ENCODE measurements at places on chromosomes 5 and 9.

DNA sequence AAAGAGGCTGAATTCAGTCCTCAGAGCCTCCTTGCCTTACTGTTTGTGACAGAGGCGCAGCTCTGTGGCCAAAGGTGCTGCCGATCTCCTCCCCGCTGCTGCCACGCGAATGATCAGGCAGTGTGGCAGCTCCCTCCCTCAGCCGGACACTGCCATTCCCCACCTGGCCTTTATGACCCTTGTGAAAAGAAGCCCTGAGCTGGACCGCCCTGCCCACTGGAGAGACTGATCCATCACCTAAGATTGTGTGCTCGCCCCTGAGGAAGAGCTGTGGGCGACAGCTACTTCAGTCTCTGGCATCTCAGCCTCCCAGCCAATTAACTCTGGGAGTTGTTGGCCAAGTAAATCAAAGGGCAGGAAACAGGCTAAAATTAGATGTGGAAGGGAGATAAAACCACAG, 90.9 kb downstream of the CARTPT start:
- no peak for DNase-seq
- peaks cover 8% of the 10 kb centered on the region for H3K4me1 ChIP-seq
- peaks cover 19% of the 10 kb centered on the region for H3K27me3 ChIP-seq

DNA sequence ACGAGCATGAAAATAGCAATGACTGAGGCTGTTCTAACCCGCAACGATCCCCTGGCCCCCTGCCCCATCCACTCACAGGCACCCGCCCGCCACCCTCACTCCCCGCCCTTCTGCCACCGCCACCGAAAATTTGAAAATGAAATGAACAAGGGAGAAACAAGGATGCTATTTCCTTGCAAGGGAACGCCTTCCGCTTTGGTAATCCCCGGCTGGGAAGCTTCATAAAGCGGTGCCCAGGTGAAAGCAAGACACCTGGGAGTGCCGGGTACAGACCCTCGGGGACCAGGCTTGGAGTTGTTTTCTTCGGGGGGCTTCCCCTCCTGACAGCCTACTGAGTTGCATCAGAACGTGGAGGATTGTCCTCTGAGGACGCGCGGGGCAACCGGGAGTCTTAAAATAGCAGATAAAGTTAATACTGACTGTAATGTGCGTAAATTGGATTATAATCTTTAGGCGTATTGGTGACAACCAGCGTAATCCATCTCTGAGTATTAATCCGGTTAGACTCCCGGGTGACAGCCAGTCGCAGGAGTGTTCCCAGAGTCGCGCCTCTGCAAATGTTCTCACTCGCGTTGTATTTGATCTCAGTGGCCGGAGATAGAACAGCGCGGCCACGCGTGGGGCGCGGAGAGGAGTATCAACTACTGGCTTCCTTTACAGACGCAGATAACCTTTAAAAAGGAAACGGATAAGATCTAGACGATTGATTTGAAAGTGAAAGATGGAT, 885 bp upstream of the MLLT3 start:
- H3K27me3 ChIP-seq = no peaks in the 10 kb centered on the region
- H3K4me3 ChIP-seq = peak overlapping the region; percentile 95
- H3K4me1 ChIP-seq = peaks cover 27% of the 10 kb centered on the region
- peaks cover 26% of the 10 kb centered on the region for H3K36me3 ChIP-seq
- peak; percentile 74 for DNase-seq
- peak overlapping the region; percentile 97 for H3K27ac ChIP-seq

DNA sequence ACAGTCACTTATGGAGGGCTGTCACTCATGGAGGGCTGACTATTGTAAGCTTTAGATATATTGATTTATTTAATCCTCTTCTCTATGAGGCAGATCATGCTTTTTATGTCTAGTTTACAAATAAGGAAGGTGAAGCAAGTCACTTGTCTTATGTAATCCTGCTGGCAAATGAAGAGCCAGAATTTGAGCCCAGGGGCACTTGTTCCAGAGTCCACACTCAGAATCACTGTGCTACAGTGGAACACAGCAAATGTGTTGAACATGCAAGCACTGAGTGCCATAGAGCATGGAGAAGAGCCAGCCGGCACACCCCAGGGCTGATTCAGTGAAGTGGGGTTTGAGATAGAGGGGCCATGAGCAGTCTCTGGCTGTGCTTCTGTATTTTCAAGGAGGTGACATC, 326.6 kb downstream of the MARCHF11 start:
- H3K36me3 ChIP-seq = no peaks in the 10 kb centered on the region
- H3K27ac ChIP-seq = no peak overlapping the region
- DNase-seq = no peak
- no peaks in the 10 kb centered on the region for H3K4me1 ChIP-seq

DNA sequence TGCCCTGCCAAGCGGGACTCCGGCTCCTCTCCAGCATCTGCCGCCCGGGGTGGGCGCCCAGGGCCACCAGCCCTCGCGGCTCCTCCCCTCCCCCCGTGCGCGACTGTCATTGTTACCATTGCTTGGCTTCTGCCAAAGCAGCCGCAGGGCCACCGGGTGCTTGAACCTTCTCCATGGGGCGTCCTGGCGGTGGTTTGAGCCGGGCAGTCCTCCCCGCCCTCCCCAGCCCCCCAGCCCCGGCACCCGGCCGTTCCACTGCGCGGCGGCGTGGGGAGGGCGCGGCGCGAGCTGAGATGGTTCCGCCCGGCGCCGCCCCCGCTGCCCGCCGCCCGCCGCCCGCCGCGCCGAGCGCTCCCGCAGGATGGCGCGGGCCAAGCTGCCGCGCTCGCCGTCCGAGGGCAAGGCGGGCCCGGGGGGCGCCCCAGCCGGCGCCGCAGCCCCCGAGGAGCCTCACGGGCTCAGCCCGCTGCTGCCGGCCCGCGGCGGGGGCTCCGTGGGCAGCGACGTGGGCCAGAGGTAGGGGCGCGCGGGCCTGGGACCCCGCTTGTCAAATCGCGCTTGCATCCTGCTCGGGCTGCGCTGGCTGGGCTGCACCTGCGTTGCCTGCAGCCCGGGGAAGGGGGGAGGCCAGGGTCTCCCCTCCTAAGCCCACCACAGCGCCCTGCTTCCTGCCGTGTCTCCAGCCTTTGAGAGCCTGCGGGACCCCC, 34.4 kb downstream of the KCNT1 start:
- no peaks in the 10 kb centered on the region for H3K4me1 ChIP-seq
- no peak for DNase-seq
- H3K4me3 ChIP-seq = no peak overlapping the region
- H3K27me3 ChIP-seq = peaks cover 5% of the 10 kb centered on the region
- H3K36me3 ChIP-seq = no peaks in the 10 kb centered on the region

DNA sequence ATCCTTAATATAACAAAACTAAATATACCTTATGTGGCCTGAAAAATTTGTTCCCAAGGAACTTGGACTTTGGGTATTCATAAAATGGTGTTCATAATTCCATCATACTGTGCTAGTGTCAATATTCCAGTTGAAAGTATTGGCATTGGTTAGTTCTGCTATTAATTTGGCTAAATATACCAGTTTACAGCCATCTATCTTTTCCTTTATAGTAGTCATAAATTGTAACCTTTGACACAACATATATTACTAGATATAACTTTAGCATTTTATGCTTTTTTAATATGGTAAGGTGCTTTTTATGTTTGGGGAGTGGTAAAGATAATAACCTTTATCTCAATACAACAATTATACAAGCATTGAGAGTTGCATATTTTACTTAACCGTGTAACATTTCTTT, 23.7 kb downstream of the SPATA31D1 start:
- H3K27ac ChIP-seq = no peak overlapping the region
- H3K4me3 ChIP-seq = no peak overlapping the region
- no peaks in the 10 kb centered on the region for H3K4me1 ChIP-seq
- DNase-seq = no peak
- H3K27me3 ChIP-seq = no peaks in the 10 kb centered on the region
- no peaks in the 10 kb centered on the region for H3K36me3 ChIP-seq

GRCh38 chr5:68229416-68229815, 13.9 kb downstream of the PIK3R1 start:
- H3K4me3 ChIP-seq = no peak overlapping the region
- H3K36me3 ChIP-seq = peaks cover 45% of the 10 kb centered on the region
- H3K27me3 ChIP-seq = no peaks in the 10 kb centered on the region

GRCh38 chr9:87562530-87563170, 65.0 kb downstream of the DAPK1 start:
- H3K4me3 ChIP-seq = no peak overlapping the region
- H3K27me3 ChIP-seq = no peaks in the 10 kb centered on the region
- H3K27ac ChIP-seq = no peak overlapping the region
- H3K36me3 ChIP-seq = no peaks in the 10 kb centered on the region
- DNase-seq = no peak
- no peaks in the 10 kb centered on the region for H3K4me1 ChIP-seq

DNA sequence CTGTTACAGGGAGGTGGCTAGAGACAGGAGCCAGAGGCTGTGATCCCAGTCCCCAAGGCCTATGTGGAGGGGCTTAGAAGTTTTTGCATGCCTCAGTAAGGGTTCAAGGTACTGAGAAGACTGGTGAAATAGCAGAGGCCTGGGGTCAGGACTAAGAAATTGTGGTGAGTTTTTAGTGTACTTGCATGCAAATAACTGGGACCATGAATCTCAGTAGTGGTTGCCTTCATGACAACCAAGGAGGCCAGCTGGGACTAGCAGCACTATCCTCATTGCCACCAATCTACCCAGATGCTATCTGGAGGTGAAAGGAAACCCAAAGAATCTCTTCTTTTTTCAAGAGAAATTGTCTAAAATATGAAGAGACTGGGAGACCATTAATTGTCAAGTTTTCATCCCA, 395.1 kb downstream of the CETN3 start:
- no peaks in the 10 kb centered on the region for H3K36me3 ChIP-seq
- no peak overlapping the region for H3K4me3 ChIP-seq
- DNase-seq = no peak
- H3K27me3 ChIP-seq = no peaks in the 10 kb centered on the region
- H3K4me1 ChIP-seq = no peaks in the 10 kb centered on the region

GRCh38 chr9:88280816-88281382, 107.3 kb upstream of the SPIN1 start:
- H3K27me3 ChIP-seq = peaks cover 13% of the 10 kb centered on the region
- H3K4me1 ChIP-seq = peaks cover 20% of the 10 kb centered on the region

GRCh38 chr5:137891849-137892248, 2.6 kb downstream of the PKD2L2 start:
- H3K27me3 ChIP-seq = no peaks in the 10 kb centered on the region
- no peak for DNase-seq
- H3K27ac ChIP-seq = no peak overlapping the region

- no peaks in the 10 kb centered on the region for H3K27me3 ChIP-seq
- no peak overlapping the region for H3K4me3 ChIP-seq
- no peak overlapping the region for H3K27ac ChIP-seq
- DNase-seq = no peak
- H3K4me1 ChIP-seq = no peaks in the 10 kb centered on the region
- no peaks in the 10 kb centered on the region for H3K36me3 ChIP-seq
Observed at GRCh38 chr5:9331372-9331771, 214.5 kb downstream of the SEMA5A start.
